Diencephalon (tissue), 1 donor: ENCODE measurements at places on chromosomes 7 and 10. TPM values are rescaled to one million over a fixed set of nuclear protein-coding genes. Genes with fewer than 3 reads are reported as not detected.

The NUTM2B gene
- total RNA-seq, result 0.46 TPM

The HOXA3 gene
- total RNA-seq, result not detected

The GRB10 gene
- total RNA-seq, result 80.3 TPM

The TDRD1 gene
- 1.4 TPM for total RNA-seq

The SPDYE8 gene
- total RNA-seq, result 0.46 TPM

The STOX1 gene
- total RNA-seq, result 15.7 TPM

The HDAC9 gene
- 68.3 TPM for total RNA-seq

The OR2A42 gene
- total RNA-seq, result under 0.01 TPM

The SLC26A5 gene
- total RNA-seq, result 0.46 TPM

The NANOS1 gene
- total RNA-seq, result 15.7 TPM
